ENCODE measurements at places on chromosomes 1 and 21.

- no peak for DNase-seq
These were observed 62.5 kb downstream of the PEX14 start for GRCh38 chr1:10537082-10537766.

GRCh38 chr1:53392460-53392859 lies 64.6 kb upstream of the LRP8 start:
- no peak for DNase-seq

DNA sequence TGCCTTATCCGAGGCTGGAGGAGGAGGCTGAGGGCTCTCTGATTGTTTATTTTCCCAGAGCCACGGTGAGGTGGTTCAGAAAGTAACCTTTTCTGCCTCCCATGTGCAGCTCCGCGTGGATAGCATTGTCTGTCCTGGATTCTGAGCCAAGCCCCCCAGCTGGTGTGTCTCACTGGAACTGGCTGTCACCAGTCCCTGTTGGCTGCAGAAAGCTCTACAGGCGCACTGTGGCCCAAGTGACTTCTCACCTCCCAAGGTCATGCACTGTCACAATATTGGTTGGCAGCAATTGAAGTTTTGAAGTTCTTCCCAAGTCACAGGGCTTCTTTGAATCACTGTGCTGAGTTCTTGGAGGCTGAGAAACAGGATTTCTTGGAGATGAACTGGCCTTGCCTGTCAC lies 8.2 kb downstream of the BMP8A start:
- DNase-seq = no peak

DNA sequence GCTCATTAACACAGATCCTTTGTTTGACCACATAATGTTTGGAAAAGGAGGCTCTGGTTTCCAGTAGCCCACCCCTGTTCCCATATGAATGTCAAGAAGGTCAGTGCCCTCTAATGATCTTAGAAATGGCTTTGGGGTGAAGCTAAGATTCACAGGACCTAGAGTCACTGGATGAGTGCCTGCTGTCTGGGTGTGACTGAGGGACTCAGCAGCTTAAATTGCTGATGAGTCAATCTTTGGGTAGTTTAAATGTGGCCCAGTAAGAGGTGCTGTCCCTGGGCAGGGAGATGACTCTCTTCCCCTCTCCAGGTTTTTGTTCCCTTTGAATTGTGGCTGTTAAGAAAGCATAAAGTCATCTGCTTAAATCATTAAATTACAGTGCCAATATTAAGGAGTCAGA lies 50.6 kb downstream of the L1TD1 start:
- DNase-seq = no peak

DNA sequence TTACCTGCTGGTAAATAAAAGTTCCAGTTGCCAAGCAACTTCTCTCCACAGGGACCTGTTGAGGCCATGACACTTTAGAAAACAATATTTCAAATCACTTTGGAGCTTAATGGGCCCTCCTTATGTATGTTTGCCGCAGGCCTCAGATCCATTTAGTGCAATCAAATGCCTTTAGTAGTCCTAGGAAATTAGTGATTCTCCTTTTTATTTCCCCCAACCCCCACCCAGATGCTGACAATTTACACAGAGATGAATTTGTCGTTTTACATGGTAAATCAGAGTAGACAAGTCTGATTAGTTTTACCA lies 83.6 kb downstream of the CLIC4 start:
- DNase-seq = no peak

DNA sequence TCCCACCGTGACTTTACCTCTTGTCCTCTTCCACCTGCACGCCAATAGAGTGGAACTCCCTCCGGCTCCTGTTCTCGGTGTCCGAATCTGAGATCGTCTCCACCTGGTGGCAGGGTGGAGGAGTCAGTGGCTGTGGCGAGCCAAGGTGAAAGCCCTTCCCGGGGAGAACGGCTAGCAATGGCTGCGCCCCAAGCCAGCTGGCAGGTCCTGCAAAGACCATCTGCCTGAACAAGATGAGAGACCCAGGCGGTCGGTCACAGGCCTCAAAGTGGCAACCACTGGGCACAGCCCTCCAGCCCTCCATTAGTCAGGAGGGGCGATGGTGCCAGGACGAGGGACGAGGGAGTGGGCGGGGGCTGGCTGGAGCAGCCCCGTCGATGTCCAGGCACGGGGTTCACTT lies 25.4 kb upstream of the SMIM12 start:
- no peak for DNase-seq

GRCh38 chr1:204089044-204089751 lies 16.3 kb downstream of the SOX13 start:
- DNase-seq = no peak

DNA sequence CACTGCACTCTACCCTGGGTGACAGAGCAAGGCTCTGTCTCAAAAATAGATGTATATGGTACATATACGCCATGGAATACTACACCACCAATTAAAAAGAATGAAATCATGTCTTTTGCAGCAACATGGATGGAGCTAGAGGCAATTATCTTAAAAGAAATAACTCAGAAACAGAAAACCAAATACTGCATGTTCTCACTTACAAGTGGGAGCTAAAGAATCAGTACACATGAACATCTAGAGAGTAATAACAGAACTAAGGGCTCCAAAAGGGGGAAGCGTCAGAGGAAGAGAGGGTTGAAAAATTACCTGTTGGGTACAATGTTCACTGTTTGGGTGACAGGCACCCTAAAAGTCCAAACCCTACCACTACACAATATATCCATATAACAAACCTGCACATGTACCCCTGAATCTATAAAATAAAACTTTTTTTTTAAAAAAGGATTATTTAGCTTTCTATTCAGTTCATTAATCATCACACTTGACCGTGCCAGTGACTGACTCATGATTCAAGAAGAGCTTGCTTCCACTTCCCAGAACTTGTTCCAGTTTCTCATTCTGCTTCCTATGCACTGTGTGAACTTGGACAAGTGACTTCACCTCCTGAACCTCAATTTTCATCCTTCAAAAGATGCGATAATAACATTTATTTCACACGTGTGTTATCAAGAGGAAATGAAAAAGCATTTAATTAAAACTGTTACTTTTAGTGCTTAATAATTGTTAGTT lies 109.6 kb downstream of the PLPP3 start:
- no peak for DNase-seq

DNA sequence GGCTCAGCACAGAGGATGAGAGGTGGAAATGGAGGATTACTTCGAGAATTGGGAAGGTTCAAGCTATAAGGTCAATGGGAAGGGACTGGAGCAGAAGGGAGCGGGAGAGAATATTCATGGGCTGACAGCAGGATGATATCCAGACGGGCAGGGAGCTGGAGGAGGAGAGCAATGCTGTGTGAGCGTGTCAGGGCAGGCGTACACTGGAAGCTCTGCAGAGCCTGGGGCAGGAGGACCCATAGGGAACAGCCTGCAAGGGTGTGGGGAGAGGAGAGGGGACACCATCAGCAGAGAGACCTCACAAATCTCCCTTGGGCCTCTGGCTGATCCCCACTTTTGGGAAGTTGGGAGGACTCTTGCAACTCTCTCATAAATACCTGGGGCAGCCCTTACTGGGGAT lies 13.7 kb downstream of the CSF1 start:
- no peak for DNase-seq

DNA sequence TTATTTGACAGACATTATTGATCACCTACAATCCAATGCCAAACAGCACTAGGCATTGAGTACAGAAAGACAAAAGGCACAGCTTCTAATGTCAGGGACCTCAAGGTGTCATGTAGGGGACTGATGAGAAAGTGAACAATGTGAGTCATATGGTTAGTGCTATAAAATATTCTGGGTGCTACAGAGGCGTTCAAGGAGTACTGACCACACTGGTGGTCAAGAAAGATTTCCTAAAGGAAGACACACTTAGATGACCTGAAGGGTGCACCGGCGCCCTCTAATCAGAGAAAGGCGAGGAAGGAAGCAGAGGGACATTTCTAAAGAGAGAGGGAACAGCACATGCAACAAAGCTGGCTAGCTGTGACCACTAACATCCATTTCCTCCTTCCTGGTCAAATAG lies 64.9 kb upstream of the F3 start:
- DNase-seq = no peak

GRCh38 chr1:167905671-167906070 lies 8.3 kb downstream of the ADCY10 start:
- DNase-seq = no peak

- DNase-seq = no peak
These were observed 322.9 kb downstream of the BARHL2 start for GRCh38 chr1:90394247-90394646.

DNA sequence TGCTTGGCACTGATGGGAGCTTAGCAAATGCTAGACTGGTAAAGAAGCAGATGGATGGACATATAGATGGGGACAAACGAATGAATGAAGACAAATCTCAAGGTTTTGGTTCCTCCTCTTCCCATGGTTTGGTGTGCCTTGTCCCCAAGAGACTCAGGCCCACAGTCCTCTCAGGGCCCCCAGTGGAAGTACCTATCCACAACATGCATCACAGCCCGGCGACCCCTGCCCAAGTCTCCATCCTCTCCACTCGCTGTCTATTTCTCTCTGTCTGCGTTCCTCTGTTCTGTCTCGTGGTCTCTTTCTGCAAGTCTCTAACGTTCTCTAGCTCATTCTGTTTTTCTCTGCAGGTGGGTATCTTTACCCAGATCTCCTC lies 85.8 kb downstream of the GLIS1 start:
- no peak for DNase-seq

- no peak for DNase-seq
These were observed 71.4 kb downstream of the CD247 start for GRCh38 chr1:167446966-167447365.

GRCh38 chr1:113946112-113946511 lies 17.0 kb downstream of the HIPK1 start:
- DNase-seq = no peak

GRCh38 chr1:203085528-203086406 lies at the start of gene MYOG:
MYOG (minus strand) TSS chr1:203086012; CDS start chr1:203085961, 51 bp downstream.
- DNase-seq = no peak

- DNase-seq = no peak
These were observed 12.6 kb downstream of the DR1 start for GRCh38 chr1:93358293-93358692.

DNA sequence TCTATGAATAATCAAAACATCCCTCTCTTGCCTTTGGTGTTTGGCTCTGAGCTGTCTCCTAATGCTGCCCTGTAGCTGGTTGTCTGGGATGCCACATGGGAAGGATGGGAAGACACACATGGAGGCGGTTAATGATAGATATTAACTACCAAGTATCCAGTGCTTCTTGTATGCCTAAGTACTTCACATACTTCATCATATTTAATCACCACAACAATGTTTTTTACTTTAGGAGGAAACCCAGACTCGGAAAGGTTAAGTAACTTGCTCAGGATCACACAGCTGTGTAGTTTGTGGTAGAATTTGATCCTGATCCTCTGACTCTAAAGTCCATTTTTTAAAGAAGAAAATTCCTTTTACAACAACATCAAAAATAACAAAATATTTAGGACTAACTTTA lies 88.0 kb downstream of the HHAT start:
- no peak for DNase-seq

GRCh38 chr1:236893626-236894545 lies 98.8 kb downstream of the MTR start:
- no peak for DNase-seq

DNA sequence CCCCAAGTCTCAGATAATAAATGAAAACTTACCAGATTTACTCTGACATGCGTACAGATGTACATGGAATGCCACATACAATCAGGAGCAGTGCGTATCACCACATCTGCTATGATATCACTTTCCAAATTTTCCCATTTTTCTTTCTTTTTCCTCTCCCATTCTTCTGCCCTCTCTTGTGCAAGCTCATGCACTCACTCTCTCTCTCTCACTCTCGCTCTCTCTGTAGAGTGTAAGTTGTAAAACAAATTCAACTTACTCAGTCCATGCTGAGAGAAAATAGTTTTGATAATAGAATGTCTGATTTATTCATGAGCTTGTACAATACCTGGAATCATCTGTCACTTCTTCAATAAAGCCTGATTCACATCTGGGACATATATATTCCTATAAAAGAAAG lies 35.3 kb downstream of the RNF115 start:
- DNase-seq = no peak

DNA sequence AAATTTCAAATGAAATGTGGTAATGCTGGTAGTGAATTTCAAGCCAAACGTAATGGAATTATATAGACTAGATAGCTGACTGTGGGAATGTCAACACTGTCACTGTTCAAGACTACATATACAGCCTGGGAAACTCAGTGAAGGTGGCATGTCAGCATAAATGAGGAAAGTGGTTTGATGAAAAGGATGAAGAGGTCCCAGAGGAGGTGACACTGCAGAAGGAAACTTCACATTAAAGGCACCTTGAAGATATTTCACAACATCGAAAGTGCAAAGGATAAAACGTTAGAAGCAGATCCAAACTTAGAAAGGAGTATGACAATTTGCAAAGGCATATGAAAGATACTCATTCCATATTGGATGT lies 25.7 kb downstream of the MAPKAPK2 start:
- no peak for DNase-seq

DNA sequence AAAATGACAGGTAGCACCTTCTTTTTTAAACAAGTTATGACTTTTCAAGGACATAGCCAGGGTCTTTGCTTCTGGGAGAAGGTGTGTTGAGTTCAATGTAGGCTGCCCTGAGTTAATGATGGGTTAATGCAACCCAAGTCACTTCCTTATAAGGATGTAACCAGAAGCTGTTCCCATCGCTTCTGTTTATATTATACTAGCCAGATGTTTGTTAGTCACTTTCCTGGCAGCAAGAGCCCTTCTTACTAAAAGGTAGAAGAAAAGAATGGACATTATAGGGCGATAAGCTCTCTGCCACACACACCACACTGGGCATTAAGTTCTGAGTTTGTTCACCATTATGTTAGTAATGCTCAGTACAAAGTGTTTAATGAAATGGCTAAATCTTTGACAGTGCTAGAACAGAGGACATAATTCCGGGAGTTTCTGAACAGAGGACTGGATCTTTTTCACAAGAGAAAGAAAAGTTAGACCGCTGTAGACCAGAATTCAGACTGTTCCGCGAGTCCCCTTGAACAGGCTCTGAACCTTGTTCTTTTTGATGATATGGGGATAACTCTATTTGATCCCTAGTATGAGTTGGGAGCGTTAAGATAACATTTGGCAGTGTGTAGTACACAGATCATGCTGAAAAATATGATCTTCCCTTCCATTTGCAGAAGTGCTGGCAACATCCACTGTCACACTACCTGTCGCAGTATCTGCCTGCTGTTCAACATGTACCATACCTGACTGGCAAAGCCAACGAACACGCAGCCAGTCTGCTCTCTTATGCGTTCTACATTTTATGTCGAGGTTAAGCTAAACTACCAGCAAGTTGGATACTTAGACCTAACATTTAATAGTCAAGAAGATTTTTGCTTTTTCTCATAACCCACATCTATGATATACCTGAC lies 41.0 kb downstream of the DEGS1 start:
- DNase-seq = no peak

DNA sequence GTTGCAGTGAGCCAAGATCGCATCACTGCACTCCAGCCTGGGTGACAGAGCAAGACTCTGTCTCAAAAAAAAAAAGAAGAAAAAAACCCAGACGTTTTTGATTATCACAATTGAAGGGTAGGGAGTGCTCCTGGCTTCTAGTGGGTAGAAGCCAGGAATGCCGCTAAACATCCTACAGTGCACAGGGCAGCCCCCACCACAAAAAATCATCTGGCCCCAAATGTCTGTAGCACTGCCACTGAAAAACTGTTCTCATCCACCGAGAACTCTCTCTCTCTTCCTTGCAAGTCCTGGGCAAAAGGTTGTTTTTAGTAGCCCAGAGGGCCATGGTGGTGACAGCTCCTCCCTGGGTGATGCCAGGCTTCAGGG lies 35.6 kb upstream of the GPR157 start:
- no peak for DNase-seq

GRCh38 chr1:3846541-3846940 lies 10.5 kb downstream of the CEP104 start:
- no peak for DNase-seq

Data from stimulated activated CD8-positive, alpha-beta memory T cell treated with anti-CD3 and anti-CD28 coated beads, Interleukin-7, amount 100 ng/mL, for 1 hour (primary cell).